B cell (primary cell): ENCODE measurements at places on chromosomes 4 and X.

- no peak for DNase-seq
Observed at GRCh38 chrX:115232933-115233496, 881 bp downstream of the LRCH2 start.

- DNase-seq: no peak
Observed at GRCh38 chr4:182894681-182895275, 22.4 kb downstream of the DCTD start.

GRCh38 chr4:89329280-89329679 lies 21.7 kb upstream of the GPRIN3 start:
- no peak for DNase-seq

DNA sequence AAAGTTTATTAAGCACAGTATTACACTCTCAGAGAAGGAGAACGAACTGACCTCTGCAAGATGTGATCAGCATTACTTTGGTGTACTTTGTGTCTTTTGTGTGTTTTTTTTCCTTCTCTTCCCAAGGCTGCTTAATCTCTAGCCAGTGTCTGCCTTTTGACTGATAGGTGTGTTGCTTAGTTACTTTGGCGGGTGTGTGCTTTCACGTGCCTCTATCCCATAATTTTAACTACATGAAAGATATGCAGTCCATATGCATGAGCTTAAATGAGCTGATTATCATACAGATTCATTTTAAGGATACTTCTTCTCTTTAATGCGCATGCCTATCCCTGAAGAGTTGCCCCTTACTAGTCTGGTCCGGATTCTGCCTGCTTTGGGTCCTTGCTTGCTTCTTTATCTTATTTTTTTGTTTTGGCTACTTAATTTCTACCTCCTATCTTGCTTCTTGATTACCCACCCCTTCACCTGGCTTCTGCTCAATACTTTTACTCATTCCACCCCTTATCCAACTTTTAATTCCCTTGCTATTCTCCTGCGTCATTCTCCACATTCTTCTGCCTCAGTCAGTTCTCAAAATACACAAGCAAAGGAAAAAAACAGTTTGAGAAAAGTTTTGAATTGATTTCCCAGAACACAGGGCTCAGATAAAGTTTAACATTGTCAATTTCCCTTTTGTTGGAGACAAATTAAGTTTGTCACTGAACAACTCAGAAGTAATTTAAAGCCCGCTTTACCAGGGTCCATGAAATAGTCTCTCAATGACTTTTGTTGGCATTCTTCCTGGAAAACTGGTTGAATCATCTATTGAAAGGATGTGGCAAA lies 182.0 kb downstream of the TENT5D start:
- no peak for DNase-seq

GRCh38 chrX:10189317-10190268 lies 32.8 kb downstream of the CLCN4 start:
- peak; percentile 80 for DNase-seq
